ENCODE measurements at places on chromosomes 7 and 10.
A peak's percentile ranks its signal among the peaks of the same experiment; 100 is the strongest.

GRCh38 chr10:30542895-30543288, 86.7 kb downstream of the LYZL2 start:
- DNase-seq = no peak

- DNase-seq = peak; percentile 57
Observed at GRCh38 chr7:66145400-66146104, 30.9 kb downstream of the CRCP start.

DNA sequence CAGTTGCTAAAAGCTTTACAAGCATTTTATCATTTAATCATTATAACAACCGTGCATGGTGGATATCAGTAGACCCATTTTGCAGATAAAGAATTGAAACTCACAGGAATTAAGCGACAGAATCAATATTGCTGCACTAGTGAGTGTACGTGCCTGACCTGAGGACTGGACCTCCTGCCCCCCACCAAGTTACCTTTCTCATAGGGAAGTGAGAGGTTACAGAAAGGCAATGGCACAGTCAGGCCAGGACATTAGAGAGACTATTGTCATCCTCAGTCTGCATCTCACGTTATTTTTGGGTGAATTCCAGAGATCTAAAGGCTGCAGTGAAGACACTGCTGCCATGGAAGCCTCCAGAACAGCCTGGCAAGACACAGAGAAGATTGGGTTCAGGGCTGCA, 80.9 kb downstream of the WDFY4 start:
- no peak for DNase-seq

DNA sequence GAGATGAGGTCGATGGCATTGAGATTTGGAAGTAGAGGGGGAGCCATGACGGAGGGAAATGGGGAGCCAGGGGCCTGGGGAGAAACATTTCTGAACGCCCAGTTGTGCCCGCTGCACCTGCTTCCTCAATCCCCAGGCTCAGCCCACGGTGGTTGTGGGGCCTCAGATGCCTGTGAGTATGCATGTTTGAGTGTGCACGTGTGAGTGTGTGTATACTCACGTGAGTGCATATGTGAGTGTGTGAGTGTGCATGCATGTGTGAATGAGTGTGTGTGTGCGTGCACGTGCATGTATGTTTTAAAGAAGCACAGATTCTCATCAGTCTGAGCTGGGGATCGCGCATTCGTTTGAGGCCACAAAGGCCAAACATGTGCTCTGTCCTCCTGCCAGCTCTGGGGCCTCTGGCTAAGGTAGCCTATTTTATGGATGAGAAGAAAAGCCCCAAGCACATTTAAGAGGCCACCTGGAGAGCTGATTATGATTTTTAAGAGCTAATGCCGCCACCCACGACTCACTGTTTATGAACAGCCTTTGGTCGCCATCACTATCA, 154.8 kb downstream of the ARHGAP12 start:
- no peak for DNase-seq

DNA sequence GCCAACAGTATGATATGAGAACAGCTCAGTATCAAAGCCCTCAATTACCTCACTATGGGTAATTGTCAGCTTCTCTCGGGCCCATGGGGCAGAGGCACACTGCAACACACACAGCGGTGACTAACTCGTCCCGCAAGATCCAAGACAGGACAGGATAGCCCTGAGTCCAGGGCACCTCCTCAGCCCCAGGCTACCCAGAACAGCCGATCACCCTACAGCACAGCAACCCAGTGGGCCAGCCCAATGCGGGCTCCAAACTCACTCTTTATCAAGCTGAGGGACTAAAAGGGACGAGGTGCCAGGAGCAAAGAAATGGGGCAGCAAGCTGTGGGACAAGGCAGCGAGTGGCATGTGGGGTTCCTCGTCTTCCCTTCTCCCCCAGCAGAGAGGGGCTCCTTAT, 765.1 kb downstream of the GRID1 start:
- no peak for DNase-seq

DNA sequence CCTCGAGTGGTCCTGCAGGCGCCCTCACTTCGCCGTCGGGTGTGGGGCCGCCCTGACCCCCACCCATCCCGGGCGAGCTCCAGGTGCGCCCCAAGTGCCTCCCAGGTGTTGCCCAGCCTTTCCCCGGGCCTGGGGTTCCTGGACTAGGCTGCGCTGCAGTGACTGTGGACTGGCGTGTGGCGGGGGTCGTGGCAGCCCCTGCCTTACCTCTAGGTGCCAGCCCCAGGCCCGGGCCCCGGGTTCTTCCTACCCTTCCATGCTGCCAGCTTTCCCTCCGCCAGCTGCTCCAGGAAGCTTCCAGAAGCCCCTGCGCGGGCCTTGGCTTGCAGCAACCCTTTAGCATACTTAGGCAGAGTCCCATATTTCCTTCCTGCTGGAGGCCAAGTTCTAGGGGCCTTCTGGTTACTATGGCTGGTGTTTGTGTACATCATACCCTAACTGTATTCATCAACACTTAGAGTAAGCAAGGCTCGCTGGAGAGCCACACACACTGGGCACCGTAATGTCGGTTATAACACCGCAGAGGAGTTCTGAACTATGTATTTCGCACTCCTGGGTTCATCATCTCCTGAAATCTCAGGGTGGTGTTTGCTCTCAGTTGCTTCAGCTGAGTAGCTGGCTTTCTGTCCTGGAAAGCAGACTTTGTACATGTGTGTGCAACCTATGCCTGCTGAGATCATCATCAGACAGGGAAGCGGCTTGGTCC, 471 bp downstream of the MGMT start:
- DNase-seq = peak; percentile 10

All from fibroblast of upper back skin (primary cell).